ENCODE measurements at places on chromosomes 5 and 9.

DNA sequence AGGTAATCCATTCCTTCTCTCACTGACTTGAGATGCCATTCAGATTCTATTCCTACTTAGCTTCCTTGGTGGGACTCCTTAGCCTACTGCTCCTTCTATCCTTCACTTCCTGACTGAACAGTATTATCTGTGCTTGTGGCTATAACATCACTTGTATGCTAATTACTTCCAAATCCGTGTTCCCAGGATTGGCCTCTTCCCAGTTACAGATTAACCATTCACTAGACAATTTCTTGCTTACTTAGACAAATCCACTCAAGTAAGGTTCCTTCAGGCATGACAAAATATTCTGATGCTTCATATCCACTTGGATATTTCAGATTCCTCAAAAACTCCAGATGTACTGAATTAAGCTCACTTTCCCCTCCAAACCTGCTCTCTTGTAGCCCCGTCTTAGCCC is 18.3 kb downstream of the LIFR start:
- no peak for DNase-seq

- no peak for DNase-seq
These were observed 5.6 kb downstream of the S1PR3 start for GRCh38 chr9:88996921-88997235.

DNA sequence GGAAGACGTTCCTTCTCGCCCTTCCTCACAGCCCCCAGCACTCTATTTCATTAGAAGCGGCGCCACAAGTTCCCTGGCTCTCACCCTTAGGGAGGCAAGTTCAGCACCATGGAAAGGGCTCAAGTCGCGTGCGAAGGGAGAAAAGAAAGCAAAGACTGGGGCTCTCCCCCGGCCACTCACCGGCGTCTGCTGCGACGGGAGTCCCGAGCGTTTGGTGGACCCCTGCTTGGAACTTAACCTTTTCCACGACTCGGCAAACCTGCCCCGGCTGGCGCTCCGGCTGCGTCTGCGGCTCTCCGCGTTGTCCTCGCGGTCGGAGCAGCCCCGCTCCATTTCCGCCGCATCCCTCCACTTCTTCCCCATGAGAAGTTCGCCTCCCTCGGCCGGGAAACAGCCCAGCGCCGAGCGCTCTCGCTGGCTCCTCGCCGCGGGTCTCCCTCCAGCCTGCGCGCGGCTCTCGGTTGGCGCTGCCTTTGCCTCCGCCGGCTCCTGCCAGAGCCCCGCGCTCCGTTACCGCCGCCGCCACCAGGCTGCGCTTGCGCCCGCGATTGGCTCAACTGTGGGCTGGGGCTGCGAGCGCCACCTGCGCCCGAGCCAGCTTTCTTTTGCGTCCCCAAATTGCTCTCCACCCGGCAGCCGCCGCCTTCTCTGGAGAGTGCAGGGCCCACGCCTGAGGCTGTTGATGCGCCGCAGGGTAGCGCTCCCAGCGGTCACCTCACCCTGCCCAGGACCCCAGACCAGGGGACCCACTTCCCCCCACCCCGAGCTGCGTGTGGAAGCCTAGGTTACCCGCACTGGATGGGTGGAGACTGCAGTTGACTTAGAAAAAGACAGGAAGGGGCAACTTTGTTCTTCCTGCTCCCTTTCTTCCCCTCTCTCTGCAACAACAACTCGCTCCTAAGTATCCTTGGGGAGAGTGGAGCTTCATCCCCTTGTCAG is 321.6 kb downstream of the CEMIP2 start:
- no peak for DNase-seq

DNA sequence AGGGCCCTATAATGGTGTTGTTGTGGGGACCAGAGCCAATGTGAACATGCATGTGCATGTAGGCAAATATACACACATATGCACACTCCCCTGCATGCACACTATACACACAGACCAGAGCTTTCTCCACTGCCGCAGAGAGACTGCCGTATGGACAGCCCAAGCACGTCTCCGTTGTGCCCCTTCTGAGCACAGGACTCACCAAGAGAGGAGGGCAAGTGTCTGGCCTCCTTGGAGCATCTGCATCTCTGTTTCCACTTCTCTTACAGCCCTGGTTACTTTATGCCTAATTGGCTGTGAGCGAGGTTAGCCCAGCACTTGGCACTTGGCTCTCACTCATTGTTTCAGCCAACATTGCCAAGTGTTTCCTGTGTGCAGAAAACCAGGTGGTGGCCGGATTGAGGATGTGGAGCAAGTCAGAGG is 30.4 kb downstream of the CSF2 start:
- DNase-seq = no peak

DNA sequence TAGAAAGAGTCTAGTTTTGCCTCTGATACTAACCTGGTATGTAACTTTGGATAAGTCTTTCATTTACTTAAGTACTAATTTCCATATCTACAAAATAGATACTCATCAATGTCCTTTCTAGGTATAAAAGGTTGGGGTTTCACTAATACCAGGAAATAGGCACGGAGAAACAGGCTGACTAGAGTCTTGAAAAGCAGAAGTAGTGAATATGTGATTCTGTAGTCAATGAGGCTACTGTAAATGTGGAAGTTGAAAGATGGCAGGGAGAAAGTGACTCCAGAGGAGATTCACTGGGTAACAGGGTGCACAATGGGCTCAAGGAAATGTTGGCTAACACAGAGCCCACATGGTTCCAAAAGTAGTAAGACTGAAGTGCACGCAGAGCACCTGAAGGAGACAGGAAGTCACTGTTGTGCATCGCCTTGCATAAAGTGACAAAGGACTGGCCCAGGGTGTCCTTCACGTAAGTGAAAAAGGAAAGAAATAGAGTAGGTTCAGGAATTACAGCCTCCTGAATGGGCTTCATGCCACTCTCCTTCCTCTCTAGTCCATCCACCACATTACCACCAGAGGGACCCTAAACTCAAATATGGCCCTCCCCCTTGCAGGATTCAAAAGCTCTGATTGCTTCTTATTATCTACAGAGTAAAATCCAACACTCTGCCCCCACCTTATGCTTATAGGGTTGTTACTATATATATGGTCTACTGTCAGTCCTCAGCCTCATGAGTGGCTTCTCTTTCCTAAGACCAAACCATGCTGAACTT is 288.0 kb upstream of the SMARCA2 start:
- DNase-seq = peak; percentile 22

DNA sequence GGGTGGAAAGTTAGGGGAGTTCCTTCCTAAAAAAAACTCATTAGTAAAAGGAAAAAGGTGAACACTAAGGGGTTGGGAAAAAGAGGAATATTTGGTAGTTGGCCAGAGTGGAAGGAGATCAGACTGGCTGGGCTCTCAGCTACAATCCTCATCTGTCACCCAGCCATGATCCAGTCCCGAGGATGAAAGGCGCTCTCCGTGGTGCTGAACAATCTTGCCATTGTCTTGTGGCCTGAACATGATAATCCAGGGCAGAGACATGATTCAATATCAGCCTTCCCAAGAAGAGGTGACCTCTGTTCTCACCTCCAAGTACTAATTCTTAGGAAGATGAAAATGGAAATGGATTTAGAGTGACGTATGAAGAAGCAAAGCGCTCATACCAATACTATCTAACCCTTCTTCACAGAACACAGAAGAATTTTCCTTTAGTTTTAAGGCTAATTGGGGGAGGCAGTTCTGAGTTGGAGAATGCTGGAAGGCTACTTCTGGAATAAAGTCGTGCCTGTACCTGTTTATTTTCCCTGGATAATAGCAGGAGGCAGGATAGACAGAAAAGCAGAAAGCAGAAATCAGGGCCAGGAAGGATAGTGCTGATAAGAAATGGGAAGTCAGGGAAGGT is 36.6 kb upstream of the MYORG start:
- DNase-seq = peak; percentile 50

DNA sequence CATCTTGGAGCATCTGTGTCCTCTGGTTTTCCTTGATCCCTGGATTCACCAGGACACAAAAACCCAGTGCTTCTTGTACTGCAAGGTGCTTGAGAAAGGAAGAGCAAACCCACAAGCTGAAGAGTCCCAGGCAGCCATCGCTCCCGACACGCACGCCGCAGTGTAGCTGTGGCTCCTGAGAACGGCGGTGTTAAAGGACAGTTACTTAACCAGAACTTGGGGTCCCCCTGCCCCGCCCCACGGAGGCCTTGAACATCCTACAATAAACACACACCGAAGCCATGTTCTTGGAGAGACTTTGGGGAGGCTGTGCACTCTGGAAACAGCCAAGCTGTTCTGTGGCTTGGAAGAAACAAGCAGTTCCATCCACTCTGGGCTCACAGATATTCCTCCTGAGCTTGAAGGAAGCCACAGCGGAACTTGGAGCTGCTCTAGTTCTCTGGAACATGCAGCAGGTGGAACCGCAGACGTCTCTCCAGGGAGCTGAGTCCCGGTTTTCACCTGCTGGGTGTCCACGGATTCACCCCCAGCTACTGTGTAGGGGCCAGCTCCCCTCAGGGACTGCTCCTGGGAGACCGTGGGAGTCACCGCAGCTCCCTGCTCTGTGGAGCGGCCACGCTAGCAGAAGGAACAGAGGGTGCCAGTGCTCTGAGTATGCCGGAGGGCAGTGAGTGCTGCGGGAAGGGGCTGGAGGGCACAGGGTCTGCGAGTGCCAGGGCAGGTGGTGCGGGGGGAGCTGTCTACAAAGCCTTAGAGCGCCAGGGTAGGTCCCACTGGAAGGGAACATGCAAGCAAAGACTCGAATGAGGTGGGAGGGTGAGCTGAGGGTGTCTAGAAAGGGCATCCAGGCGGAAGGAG is 107.3 kb downstream of the ADAMTS2 start:
- DNase-seq = no peak

DNA sequence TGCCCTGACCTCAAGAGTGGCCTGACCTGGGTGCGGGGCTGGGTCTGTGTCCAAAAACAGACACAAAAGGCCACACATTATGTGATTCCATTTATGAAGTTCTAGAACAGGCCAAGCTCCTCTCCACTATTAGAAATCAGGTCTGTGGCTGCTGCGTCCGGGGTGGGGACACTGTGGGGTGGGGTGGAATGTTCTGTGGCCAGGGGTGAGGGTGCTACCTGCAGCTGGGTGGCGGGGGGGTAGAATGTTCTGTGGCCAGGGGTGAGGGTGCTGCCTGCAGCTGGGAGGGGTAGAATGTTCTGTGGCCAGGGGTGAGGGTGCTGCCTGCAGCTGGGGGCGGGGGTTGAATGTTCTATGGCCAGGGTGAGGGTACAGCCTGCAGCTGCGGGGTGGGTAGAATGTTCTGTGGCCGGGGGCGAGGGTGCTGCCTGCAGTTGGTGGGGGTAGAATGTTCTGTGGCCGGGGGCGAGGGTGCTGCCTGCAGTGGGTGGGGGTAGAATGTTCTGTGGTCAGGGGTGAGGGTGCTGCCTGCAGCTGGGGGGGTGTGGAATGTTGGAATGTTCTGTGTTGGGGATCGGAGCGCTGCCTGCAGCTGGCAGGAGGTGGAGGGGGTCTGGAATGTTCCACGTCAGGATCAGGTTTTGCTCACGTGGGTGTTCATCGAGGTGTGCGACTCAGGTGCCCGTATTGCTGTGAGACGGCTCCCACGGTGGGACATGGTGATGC is 8.3 kb downstream of the LCN12 start:
- no peak for DNase-seq

GRCh38 chr9:81682797-81683196 is 6.5 kb downstream of the TLE1 start:
- no peak for DNase-seq

DNA sequence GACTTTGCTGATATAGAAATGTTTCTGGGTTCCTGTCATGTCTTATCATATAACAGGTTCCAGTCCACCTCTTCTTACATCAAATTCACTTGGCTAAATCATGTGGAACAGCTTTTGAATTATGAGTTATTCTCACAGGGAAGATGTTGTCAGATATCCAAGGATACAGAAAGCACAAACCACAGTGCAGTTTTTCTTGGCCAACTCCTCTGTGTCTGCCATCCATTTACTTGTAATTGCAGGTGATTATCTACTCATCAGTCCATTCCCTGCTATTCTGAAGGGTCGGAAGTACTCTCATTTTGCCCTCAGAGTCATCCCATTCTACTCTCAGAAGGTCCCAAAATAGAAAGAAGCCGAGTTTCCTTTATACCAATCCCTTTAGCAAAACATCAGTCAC is 10.0 kb downstream of the MARCHF11 start:
- DNase-seq = no peak

DNA sequence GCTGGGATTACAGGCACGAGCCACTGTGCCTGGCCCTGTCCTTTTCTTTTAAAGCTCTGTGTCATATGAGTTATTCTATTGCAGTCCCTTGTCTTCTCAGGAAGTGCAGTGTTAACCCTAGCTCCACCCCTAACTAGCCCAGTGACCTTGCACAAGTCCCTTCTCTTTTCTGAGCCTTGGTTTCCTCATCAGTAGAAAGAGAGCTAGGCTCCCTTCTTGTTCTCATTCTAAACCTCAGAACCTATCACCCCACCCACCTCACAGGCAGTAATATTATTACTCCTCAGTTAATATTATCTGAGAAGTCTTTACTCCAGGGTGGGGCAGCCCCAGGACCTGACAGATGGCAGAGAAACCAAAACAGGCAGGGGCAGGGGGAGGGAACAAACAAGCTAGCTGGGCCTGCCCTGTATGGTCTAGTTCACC is 7.2 kb downstream of the CYFIP2 start:
- DNase-seq = no peak

GRCh38 chr9:136717399-136717798 is 5.0 kb downstream of the DIPK1B start:
- no peak for DNase-seq

GRCh38 chr9:90189306-90189705 is 453.3 kb downstream of the DIRAS2 start:
- no peak for DNase-seq

DNA sequence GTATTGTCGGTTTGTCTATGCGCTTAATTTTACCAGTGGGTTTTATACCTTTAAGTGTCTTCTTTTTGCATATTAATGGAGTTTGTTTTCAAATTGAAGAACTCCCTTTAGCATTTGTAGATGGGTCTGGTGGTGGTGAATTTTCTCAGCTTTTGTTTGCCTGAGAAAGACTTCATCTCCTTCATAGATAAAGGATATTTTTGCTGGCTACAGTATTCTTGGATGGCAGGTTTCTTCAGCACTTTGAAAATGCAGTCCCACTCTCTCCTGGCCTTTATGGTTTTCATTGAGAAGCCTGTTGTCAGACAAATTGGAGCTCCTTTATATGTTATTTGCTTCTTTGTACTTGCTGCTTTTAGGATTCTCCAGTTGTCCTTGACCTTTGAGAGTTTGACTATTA is 142.1 kb downstream of the RAB3C start:
- no peak for DNase-seq

GRCh38 chr5:103216137-103216536 is 42.4 kb upstream of the MACIR start:
- DNase-seq = no peak

All from HT-29 (cell line).